Fibroblast of skin of left biceps (primary cell): ENCODE measurements at places on chromosomes 5 and 9.
A peak's percentile ranks its signal among the peaks of the same experiment; 100 is the strongest.

- DNase-seq: no peak
These were observed 90.1 kb downstream of the ADAMTS6 start for GRCh38 chr5:65391591-65391990.

GRCh38 chr5:102295534-102296177 is 428 bp downstream of the SLCO4C1 start:
- DNase-seq: no peak

- no peak for DNase-seq
These were observed 156.9 kb downstream of the CDH6 start for GRCh38 chr5:31350395-31350794.

DNA sequence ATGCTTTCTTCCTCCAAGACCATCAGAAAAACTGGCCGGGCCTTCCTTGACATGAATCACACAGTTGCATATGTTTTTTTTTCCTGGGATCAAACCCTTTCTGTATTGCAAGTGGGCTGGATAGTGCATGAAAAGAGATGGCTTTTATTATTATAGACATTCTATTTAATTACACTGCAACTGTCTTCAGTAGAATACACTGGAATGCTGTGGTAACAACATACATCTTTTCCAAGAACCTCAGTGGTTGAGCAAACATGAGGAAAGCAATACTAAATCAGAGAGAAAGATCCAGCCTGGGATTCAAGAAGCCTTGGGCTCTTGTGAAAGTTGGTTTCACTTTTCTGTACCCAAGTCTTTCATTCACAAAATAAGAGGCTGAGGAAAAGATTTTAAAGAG is 193.0 kb downstream of the DMAC1 start:
- DNase-seq: no peak

DNA sequence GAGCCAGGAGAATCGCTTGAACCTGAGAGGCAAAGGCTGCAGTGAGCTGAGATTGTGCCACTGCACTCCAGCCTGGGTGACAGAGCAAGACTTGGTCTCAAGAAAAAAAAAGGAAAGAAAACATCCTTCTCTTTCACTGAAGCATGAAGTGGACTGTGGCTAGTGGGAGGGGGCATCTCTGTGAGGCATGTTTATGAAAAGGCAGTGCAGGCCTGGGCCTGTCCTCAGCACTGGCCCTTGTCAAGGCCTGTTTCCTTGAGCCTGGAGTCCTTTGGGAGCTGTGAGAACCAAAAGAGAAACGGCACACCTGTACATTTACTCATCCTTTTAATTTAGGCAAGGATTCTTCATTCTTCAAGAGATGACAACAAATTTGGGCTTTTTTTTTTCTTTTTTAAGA is 18.3 kb upstream of the FUBP3 start:
- DNase-seq: no peak

DNA sequence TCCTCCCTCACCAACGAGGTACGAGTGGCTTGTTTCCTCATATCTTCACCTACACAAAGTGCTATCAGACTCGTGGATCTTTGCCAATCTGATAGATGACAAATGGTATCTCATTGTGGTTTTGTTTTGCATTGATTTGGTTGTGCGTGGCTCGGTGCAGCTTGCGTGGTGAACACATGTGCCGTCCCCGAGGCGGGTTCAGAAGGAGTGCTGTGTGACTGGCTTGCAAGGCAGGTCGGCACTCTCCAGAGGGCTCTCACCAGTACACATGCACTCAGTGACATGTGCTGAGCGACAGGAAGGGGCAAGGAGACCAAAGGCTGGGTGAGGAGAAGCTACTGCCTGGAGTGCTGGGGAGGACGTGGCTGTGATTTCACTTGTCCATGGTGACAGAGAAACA is 95.3 kb upstream of the PITX1 start:
- DNase-seq: no peak

DNA sequence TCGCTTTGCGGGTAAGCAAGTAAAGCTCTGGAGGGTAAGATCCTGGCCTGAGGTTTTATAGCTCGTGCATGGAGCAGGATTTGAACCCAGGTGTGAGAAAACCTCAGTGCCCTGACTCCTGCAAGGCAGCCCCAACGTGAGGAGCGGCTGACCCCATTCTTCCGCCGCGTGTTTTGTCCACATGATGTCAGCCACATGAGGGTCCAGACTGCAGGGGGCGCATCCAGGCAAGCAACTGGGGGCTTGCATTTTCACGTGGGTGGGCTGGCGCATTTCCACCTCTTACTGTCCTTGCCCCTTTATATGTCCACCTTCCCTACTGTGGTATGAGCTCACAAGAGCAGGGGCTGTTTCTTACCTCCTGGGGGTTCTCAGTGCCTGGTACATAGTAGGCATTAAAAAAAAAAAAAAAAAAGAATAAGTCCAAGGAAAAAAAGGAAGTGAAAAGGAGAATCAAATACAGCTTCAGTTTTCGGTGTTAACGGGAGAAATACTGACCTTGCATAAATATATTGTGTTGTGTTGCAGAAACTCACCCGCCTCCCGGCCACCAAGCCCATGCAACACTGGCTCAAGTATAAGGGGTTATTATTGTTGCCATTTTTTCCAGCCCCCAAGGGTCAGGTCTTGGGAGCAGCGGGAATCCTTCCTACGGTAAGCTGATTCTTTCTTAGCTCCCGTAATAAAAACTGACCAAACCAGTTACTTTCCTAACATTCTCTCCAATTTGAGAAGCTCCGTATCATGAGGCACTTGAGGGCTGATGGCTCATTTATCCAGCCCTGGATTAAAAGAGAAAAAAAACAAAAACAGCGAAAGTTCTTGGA is 15.0 kb downstream of the TLX3 start:
- no peak for DNase-seq

DNA sequence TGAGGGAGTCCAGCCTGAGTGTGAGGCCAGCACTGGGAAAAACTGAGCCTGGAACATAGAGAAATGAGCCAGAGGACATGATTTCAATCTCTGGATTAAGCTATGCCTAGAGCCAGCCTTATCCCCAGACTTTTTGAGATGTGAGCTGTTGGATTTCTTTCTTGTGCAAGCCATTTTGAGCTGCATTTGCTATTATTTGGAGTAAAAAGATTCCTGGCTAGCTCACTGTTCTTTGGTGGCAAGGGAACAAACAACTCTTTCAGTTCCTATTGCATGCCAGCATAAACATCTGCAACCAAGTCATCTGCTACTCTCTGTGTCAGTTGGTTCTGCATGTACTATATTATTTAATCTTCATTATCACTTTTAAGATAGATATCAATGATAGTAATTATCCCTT is 70.1 kb upstream of the MAN2A1 start:
- no peak for DNase-seq

- DNase-seq: peak; percentile 97
These were observed at the start of gene TRIM41 for GRCh38 chr5:181223058-181223728. TSS of gene TRIM41 (plus strand) at chr5:181223281. CDS start at chr5:181224000, 719 bp downstream.

GRCh38 chr5:43033841-43034590 is 6.1 kb downstream of the ANXA2R start:
- DNase-seq: no peak
